ENCODE measurements at places on chromosomes 6 and 20. TPM values are rescaled to one million over a fixed set of nuclear protein-coding genes. Genes with fewer than 3 reads are reported as not detected.

Gene CD109
- total RNA-seq = 15.4 TPM

Gene HLA-DQA2
- total RNA-seq = 0.48 TPM

Gene CLVS2
- total RNA-seq = not detected

Gene TRIM31
- total RNA-seq = not detected

Gene HLA-DQB1
- total RNA-seq = 11.6 TPM

Gene C6orf141
- total RNA-seq = not detected

Gene UNC5CL
- 1.0 TPM for total RNA-seq

Gene FBXO5
- total RNA-seq = 32.9 TPM

Gene ISM1
- total RNA-seq = 1.9 TPM

Gene SYTL3
- total RNA-seq = 124 TPM

Gene HIVEP1
- total RNA-seq = 32.4 TPM

Gene AVP
- total RNA-seq = not detected

Gene RNF39
- total RNA-seq = not detected

Gene C6orf52
- 5.7 TPM for total RNA-seq

Gene FLRT3
- not detected for total RNA-seq

Gene CCN5
- total RNA-seq = not detected

Gene MED20
- total RNA-seq = 17.5 TPM

Gene PNLDC1
- total RNA-seq = 0.57 TPM

Gene CCM2L
- total RNA-seq = not detected

Gene TPMT
- 9.9 TPM for total RNA-seq

Gene PDYN
- not detected for total RNA-seq

Gene SLC22A2
- not detected for total RNA-seq

Gene NRSN1
- total RNA-seq = not detected

Gene GPR63
- 1.7 TPM for total RNA-seq

Gene ELOVL2
- total RNA-seq = not detected

Gene HMGCLL1
- not detected for total RNA-seq

Gene ULBP3
- 0.78 TPM for total RNA-seq

Gene KCNK15
- 0.30 TPM for total RNA-seq

Gene MKKS
- 6.6 TPM for total RNA-seq

Gene SSTR4
- total RNA-seq = not detected

Gene SAPCD1
- total RNA-seq = 8.6 TPM
